Tibial artery (tissue), 4 donors: ENCODE measurements at places on chromosomes 3 and 15.

DNA sequence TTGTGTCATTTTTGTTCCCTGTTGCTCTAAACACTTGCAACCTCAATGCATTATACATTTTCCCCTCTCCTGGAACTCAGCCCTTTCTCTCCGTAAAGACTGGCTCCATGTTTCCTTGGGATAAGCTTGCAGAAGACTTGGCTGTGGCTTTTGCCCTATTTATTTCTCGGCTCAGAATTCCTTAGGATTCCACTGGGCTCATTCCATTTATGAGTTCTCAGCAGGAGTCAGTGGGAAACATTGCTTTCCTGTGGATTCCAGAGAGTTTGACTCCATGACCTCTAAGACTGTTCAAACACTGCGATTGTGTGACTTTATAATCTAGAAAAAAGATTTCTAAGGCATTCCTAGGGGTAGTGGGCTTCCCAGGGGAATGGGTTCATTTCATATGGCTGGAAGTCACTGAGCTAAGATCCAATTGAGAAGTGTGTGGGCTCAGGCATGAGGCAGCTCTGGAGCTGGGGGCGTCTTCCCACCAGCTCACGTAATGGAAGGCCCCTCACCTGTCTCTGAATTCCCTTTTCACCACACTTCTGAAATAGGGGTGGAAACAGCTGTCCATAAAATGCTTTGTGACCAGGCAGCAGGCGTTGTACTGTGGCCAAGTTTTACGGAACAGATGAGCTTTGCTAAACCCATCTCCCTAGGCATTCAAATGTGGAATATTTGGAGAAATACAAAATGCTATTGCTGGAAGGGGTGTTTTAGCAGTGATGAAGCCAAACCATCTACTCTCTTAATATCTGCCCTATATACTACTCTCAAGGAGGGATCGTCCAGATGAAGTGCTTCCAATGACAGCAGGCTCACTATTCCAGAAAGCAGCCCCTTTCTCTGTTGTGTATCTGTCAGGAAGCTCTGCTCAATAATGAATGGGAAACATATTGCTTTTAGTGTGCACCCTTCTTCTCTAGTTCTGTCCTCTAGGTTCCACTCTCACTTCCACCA lies 91.8 kb upstream of the BCL6 start:
- no peak for DNase-seq

DNA sequence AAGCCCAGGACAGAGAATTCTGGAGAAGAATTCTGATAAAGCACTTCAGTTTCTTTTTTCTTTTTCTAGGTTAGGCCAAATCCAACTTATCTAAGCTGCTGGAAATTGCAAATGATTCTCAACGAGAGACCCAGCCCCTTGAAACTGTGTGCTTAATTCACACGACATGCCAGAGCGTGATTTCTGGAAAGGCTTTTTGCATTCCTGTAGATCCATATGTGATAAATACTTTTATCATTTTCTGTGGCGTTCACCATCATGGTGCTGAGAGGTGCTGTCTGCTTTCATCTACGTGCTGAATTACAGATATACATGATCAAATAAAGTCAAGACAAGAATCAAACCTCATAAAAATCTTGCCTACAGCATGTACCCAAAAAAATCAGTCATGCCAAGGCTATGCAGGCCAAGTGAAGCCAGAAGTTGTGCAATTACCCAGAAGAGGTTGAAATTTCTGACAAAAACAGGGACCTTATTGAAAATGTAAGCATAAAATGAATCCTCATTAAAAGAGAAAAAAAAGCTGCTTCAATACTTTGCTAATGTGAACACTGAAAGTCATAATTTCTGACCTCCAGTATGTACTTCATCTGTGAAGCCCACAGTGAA lies 10.8 kb upstream of the MEF2A start:
- DNase-seq, result no peak

DNA sequence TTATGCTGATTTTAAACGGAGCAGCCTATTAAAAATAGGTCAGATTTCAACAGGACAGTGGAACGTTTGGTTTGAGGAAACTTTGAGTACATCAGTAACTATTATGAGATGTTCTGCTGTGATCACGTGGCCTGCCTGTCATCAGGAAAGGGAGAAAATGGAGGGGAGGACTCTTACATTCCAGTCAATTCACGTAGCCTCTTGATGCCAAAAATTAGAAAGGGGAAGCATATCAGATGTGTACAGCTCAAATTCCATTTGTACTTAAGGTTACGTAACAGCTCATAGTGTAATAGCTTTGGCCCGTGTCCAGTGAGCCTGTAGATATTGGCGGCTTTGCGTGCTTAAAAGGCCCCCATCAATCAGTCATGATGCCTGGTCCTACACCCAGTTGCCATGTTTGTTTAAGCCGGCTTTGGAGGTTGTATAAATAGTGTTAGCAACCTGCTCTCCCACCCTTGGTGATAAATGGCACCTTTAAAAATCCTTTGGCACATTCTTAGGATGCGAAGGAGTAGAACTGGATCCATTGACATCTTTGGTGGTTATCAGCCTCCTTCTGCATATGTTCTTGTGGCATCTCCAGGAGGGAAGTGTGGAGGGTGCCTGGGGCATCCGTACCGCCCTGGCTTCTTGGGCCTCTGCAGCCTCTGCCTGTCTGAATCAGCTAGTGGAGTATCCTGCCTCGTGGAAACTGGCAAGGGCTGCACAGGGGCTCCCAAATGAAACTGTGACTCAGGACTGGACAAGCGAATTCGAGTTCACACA lies 163.9 kb downstream of the THSD4 start:
- peak; percentile 78 for DNase-seq

- DNase-seq, result no peak
These were observed 12.5 kb downstream of the CHDH start for GRCh38 chr3:53833700-53834099.

DNA sequence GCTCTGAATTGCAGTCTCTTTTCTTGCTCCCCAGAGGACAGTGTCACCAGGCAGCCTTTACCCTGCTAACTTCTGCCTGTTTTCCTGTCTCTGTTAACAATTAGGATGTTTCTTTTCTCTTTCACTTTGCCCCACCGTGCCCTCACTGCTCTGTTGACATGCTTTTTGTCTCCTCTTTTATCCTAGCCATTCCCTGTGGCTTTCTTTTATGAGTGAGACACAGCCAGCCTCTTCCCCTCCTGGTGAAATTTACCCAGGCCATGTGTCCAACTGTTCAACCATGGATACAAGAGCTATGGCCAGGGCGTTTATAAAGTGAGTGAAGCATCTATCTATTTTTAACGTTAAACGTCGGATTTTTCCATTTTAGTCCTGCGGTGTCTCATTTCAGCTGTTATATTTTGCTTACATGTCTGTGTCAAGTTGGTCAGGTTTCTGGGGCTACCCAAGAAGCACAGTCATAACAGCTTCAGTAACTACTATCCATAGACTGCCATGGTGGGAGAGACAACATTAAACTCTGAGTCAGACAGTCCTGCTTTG lies 443.2 kb upstream of the AZI2 start:
- no peak for DNase-seq

GRCh38 chr3:71536376-71536965 lies 47.1 kb downstream of the FOXP1 start:
- no peak for DNase-seq

- no peak for DNase-seq
These were observed 12.0 kb upstream of the ZNF592 start for GRCh38 chr15:84736375-84736774.

- DNase-seq, result no peak
These were observed 51.8 kb downstream of the SPATA16 start for GRCh38 chr3:173089283-173089682.

DNA sequence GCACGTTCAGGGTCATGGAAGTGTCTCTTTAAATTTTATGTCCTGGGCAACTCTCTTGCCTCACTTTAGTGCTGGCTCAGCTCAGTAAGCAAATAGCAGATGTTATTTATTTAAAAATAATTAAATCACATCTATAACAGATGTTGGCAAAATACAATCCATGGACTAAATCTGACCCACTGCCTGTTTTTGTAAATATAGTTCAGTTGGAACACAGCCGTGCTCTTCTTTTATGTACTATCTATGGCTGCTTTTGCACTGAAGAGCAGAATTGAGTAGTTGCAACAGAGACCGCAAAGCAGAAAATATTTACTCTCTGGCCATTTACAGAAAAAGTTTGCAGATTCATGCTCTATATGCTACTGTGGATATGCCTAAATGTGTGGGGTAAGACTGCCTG lies 79.2 kb downstream of the SAMMSON start:
- DNase-seq, result no peak

DNA sequence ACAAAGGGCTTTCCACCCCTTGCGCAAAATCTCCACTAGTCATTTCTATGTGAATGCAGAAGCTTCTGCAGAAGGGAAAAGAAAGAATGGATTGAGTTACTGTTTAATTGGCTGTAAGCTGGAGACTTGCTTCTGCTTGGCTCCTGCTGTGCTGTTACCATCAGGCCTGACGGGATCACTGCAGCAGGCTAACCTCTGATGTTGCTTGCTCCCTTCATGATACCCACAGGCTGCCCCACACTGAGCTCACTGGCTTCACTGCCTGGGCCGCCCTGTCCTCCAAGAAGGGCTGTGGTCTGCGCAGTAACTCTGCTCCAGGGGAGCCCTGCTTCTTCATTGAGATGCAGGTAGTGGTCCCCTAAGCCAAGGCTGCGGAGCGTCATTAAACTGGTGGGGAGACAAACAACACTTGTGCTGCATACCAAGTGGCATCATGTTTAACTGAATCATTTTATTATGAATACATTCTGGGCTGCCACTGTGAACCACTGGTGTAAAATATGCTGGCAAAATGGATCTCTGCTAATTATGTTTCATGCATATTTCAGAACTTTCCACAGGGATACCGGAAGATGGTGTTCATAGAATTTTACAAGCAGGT lies 78.6 kb downstream of the WDR49 start:
- no peak for DNase-seq

DNA sequence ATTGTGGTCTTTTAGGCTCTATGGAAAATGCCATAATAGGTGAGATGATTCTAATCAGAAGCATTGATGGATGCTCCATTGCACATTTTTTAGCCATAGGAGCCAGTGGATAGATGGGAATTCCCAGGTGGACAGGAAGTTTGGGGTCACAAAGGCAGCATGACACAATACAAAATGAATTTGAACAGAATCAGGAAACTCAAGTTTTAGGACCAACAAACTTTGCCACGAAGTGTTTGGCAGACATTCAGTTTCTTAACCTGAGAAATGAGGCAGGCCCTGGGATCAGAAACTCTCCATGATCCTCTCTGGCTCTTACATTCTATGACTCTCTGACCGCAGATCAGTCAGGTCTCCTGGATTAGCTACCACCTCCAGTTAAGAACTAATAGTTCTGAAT lies 275.4 kb downstream of the TIGIT start:
- DNase-seq, result no peak

- DNase-seq, result no peak
These were observed 402.0 kb downstream of the AGBL1 start for GRCh38 chr15:86481720-86482119.

DNA sequence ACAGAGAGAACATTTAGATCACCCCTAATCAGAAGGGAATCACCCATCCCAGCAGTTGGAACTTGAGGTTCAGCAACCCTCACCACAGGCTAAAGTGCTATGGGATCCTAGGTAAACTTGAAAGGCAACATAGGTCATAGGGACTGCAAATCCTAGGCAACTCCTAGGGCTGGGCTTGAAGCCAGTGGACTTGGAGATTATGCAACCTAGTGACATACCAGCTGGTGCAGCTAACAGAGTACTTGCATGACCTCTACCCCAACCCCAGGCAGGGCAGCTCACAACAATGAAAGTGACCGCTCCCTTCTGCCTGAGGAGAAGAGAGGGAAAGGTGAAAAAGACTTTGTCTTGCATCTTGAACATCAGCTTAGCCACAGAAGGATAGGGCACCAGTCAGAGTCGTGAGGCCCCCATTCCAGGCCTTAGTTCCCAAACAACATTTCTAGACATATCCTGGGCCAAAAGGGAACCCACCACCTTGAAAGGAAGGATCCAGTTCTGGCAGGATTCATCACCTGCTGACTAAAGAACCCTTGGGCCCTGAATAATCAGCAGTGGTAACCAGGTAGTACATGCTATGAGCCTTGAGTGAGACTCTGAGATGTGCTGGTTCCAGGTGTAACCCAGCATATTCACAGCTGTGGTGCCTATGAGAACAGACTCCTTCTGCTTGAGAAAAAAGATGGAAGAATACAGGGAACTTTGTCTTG lies 37.6 kb upstream of the FBN1 start:
- peak; percentile 68 for DNase-seq

- DNase-seq, result no peak
These were observed 78.4 kb upstream of the RASGRF1 start for GRCh38 chr15:79168922-79169456.

DNA sequence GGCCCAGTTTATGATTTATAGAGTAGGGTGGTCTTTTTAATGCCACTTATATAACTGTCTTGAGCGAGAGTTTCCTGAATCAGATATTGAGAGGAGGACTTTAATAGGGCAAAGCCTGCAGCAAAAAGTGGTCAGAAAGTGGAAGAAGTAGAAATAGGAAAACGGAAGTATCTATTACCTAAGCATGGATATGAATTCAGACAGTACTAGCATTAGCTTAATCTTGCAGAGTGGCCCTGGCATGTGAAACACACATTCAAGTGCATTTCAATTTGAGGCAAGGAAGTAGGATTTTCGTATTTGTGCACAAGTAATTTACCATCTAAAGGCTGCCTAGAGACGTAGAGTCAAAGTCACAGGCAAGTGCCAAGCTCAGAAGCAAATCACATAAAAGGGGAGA lies 622.3 kb downstream of the DIPK2A start:
- no peak for DNase-seq

- DNase-seq, result no peak
These were observed 162.2 kb downstream of the SMAD6 start for GRCh38 chr15:66864086-66864830.

DNA sequence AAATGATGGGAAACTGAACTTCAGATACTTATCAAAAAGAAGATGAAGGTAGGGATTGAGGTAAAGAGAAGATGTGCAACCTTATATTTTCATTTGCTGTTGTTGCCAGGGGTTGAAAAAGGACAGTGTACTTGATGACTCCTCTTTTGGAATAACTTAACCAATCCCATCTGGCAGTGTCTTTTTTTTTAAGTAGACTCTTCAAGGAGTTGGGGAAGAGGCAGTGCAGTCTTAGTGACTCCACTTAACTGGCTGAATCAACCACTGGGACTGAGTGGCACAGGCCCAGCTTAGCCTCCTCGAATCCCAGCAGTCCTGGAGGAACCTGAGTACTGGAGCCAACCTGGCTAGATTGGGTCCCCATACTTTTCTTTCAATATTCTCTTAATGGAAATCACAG lies 27.3 kb upstream of the FILIP1L start:
- DNase-seq, result no peak

GRCh38 chr15:57827021-57827420 lies 120.5 kb downstream of the POLR2M start:
- DNase-seq, result no peak

GRCh38 chr3:99808163-99808794 lies 9.4 kb upstream of the CMSS1 start:
- peak; percentile 66 for DNase-seq

- DNase-seq, result peak; percentile 34
These were observed 1.9 kb upstream of the TMEM158 start for GRCh38 chr3:45227946-45228345.

GRCh38 chr15:85412956-85413854 lies 32.8 kb downstream of the AKAP13 start:
- peak; percentile 70 for DNase-seq

- no peak for DNase-seq
These were observed 14.8 kb upstream of the SHISA5 start for GRCh38 chr3:48518638-48519276.
